ENCODE measurements at places on chromosomes 12 and 14.

DNA sequence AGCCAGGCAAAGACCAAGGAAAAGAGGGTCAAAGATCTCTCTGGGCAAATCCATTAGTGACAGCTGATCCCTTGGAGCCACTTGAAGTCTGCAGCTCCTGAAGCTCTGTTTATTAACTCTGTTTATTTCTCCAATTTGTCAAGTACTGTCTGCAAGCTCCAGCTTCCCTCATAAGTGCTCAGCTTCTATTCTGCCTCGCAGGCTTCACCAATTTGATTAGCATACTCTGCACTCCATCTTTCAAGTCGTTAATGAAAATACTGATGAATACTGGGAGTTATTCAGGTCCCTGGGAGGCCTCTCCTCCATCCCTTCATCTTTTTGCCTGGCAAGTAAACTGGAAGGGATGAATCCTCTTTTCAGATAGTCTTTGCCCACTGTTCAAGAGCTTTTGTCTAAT, 54.3 kb downstream of the TTC9 start:
- no peak for DNase-seq

DNA sequence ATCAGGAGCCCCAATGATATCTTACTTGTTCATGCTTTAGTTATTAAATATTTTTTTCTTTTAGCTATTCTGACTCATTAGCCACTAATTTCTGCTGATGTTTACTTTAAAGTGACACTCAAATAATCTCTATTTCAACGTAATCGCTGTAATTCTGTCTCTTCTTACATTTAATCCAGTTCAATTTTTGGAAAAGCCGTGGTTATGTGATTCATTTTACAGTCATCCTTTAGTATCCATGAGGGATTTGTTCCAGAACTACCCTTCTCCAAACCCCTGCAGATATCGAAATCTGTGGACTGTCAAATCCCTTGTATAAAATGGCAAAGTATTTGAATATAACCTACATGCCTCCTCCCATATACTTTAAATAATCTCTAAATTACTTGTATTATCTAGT, 1103.4 kb downstream of the LRFN5 start:
- no peak for DNase-seq

DNA sequence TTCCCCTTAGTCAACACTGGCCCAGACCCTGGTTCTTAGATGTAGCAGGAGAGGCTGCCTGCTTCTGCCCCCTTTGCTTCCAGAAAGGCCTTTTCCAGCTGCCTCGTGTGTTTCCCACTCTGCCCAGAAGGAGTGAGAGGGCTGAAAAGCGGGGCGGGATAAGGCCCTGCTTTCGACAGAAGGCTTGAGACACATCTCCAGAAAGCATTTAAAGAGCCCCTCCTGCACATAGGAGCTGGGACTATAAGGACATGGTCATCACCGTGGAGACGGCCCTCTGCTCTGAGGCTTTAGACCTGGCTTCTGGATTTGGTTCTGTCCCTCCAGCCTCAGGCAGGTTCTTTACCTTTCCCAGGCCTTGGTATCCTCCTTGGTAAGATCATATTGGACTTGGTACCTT, 11.9 kb downstream of the CALM1 start:
- no peak for DNase-seq

- DNase-seq, result no peak
Observed at GRCh38 chr12:70706611-70707010, 69.4 kb upstream of the PTPRB start.

GRCh38 chr14:67490196-67490595, 1.7 kb upstream of the TMEM229B start:
- no peak for DNase-seq

- no peak for DNase-seq
Observed at GRCh38 chr12:116698116-116698515, 39.8 kb downstream of the SPRING1 start.

DNA sequence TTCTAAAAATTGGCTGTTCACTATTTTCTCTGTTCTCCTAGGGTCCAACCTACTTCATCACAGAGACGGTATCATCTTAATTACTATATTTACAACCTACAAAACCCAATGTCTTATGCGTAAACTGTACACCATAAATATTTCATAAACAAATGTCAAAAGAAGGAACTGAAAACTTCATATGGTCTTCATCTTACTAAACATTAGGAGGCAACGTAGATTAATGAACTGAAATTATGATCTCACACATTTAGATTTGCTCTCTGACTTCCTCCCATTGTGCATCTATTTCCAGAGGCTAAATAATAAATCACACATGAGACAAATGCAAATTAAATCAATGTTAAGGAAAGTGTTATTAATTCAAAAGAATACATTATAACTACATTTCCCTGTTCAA, 1850.6 kb upstream of the SEL1L start:
- no peak for DNase-seq

GRCh38 chr12:88638388-88638787, 58.1 kb upstream of the KITLG start:
- DNase-seq, result no peak

DNA sequence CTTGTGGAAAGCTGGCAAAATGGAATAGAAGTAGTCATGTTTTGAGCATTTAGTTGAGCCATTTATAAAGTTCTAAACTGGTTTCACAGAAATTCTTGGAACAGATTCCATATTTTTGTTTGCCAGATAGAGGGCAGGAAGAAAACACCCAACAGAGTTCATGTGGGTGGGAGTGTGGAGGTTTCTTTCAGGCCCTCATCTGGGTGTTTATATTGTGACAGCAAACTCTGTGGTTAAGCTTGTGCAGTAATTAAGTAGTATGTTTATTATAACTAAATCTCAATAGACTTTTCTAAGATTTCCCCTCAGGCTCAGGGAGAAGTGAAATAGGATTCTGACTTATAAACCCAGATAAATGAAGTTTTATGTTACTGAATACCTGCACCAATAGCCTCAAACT, 57.4 kb downstream of the SPPL3 start:
- DNase-seq, result no peak

GRCh38 chr12:46855760-46856159, 30.0 kb upstream of the SLC38A4 start:
- no peak for DNase-seq

- DNase-seq, result no peak
Observed at GRCh38 chr14:101559624-101560533, 1.4 kb upstream of the DIO3 start.

DNA sequence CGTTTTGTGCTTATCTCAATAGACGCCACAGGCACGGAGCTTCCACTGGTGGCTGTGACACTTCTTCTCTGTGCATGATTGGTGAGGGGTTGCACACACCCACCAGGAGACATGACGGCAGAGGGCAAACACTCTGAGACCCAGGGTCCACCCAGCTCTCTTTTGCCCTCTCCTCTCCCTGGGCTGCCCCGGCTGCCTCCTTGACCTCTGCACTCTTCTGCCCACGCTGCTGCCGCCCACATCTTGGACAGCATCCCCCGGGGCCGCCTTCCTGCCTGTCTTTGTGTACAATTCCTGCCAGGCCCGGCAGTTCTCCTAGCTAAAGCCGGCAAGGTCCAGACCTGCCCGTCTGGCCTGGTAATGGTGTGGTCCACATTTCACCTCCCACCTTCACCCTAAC, 44.7 kb downstream of the DPF3 start:
- no peak for DNase-seq

DNA sequence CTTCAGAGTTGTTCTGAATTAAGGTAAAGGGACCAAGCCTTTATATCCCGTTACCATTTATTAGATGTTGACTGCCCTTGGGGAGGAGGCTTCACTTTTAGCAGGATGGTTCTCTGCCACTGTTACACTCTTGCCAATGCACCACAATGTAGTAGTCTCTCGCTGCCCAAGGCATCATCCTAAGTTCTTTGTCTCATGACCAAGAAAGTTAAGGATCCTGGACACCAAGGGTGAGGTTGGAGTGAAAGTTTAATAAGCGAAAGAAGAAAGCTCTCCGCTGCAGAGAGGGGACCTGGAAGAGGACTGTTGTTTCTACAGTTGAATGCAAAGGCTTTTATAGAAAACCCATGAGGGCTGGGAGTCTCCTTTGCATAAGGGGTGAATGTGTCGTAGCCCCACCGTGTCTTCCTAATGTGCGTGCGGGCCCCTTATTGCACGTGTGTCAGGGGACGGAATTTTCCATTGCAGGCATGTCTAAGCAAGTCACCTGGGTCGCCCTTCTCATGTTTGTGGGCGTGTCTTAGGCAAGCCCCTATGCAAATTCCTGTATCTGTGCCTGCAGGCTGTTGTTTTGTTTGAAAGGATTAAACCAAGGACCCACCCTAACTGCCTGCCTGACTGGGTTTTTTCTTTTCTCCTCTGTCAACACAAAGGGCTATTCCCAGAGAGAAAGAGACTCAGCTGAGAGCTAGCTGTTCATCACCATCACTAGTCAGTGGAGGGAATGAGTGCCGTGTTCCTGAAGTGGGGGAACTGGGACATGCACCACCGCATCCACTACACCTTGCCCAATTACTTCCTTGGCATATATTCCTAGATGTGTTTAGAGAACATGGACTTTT, 17.6 kb upstream of the RNASE1 start:
- DNase-seq, result no peak

- no peak for DNase-seq
Observed at GRCh38 chr12:45257185-45257930, 41.5 kb downstream of the ANO6 start.

DNA sequence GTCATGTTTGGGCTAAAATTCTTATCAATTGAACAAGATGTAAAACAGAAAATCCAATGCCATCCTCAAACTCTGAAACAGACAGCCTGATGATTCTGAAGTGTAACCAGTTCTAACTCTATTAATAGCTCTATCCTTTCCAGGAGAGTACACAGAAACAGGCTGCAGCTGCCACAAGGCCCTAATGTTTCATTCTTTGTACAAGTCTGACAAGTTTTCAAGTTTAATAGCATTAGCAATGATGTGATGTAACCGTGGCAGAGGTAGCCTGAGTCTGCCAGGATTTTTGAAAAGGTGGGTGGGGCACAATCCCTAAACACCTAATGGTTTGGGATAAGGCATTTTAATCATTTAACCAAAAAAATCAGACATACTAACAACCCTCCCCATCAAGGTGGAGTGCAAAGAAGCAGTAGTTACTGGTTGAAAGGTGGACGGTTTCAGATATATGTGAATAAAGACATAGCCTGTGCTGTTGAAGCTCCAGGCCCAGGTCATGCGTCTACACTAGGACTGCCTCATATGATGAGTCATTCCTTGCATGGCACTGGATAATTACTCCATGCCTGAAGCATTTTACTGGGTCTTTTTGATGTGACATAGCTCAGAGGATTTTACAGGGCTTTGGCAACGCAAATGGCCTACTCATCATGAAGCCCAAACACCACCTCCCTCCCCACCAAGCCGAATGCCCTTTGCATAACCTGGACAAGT, 145.1 kb upstream of the GRIP1 start:
- no peak for DNase-seq

Data from NCI-H1436 (cell line).